Panc1 (cell line): ENCODE measurements at places on chromosomes 16 and 17.

GRCh38 chr16:61263400-61263799 lies 772.8 kb downstream of the CDH8 start:
- no peak for DNase-seq

DNA sequence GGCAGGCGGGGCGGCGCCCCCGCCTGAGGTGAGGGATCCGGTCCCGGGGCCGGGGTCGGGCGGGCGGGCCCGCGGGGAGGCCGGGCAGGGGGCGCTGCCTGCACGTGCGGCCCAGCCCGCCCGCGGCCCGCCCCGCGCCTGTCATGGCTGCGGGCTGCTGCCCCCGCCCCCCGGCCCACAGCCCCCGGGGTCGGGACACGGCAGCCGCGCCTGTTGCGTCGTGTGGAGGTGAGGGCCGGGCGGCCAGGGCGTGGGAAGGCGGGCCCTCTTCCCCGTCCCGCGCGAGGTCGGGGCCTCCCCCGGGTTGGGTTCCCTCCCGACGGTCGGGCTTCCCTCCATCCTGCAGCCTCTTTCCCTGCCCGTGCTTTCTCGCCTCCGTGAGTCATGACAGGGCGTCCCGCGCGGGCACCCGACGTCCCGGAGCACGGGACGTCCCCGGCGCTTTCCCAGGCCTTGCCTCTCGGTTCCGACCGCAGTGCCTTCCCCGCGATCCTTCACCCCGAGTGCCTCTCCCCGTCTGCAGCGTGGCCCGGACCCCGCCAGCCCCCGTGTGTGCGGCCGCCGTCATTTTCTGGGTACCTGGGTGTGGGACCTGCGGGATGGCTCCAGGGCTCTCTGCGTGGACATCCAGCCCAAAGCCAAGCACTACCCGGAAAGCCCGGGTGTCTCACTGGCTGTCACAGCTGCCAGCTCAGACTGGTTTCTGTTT lies 76.7 kb downstream of the CHD9 start:
- no peak for DNase-seq

DNA sequence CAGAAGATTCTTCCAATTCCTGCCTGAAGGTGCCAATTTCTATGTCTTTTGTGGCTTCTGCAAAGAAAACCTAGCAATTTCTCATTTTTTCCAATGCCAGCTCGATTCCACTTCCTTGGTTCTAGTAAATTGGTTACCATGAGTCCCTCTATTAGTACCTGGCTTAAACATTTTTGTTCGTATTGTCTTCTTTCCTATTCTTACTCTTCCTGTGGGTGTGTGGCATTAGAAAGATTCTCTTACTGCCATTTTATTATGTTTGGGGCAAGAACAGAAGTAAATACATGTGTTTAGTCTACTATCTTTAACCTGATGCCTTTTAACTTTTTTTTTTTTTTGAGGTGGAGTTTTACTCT lies 20.3 kb upstream of the MAPK3 start:
- no peak for DNase-seq

DNA sequence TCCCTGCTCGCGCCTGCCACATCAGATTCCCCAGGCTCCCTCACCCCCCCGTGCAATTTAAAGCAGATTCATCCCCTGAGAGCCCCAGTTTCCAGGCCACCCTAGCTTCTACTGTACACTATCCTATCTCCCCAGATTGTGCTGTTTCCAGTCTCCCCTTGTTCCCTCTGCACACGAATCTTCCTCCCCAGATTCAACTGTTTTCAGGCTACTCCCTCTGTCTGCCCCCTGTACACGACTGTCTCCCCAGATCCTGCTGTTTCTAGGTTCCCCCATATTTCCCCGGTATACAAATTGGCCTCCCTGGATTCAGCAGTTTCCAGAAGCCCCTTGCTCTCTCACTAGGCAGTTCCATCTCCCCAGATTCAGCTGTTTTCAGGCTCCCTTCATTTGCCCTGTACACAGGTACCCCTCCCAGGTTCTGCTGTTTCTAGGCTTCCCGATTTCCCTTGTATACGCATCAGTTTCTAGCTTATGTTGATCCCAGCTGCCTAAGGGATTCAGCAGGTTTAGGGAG lies 22.9 kb downstream of the COPZ2 start:
- DNase-seq, result no peak

GRCh38 chr16:2497116-2497630 lies 16.6 kb upstream of the ATP6V0C start:
- DNase-seq, result no peak

- DNase-seq, result no peak
These were observed 610.7 kb downstream of the TMEM114 start for GRCh38 chr16:7979448-7980132.

DNA sequence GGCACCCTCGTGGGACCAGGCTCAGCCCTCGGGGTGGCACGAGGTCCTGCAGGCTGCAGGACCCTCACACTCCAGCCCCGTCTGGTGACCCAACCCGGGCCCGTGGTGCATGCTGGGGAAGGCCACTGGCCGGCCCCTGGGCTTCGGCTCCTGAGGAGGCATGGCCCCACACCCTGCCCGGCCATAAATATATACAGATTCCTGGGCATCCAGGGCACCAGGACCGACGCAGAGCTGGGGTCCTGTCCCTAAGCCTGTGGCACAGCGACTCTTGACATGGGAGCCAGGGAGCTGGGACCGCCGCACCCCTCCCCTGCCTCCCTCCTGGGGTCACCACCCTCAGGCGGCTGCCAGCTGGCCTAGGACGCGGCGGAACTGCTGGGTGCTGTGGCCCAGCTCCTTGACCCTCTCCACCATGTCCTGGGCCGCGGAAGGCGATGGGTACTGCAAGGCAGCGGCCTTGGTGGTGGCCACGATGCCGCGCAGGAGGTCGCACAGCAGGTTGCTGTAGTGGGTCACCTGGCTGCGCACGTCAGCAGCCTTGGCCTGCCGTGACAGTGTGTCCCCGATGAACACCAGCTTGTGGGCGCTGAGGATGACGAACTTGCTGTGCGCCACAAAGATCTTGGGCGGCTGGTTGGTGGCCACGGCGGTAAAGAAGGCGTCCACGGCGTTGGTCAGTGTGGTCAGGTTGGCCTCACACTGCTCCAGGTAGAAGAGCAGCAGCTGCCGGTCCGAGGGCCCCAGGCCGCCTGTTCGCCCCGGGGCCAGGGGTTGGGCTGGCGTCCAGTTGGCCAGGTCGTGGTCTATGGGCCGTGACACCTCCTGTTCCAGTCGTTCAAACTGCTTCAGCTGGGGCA lies 10.6 kb downstream of the CTRB1 start:
- DNase-seq, result no peak

DNA sequence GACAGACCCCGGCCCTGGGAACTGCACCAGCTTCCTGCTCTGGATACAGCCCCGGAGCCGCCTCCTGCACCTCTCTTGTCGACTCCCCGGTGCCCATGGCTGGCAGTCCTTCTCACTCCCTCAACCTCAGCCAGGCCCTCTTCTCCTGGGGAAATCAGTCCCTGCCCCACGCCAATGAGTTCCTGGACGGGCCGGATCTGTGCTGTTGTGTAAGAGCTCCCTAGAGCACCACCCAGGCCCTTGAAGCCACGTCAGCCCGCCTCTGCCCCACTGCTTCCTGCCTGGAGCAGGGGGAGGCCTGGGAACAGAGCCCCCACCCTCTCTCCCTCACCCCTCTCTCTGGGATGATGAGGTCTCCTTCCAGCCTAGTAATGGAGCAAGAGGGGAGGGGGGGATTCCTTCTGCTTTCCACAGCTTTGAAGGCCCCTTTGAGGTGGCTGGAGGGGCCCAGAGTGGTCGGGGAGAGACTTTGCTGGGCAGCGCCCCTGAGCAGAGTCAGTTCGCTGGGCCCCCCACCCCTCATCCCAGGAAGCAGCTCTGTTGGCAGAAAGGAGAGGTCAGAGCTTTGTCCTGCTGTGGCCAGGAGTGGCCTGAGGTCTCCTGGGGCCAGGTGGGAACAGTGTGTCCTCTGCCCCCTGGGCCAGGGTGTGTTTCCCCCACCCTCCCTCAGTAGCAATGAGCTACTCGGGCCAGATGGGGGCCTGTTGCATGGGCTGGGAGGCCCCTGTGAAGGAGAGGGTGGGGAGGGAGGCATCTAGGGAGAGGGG lies 3.8 kb downstream of the PRR29 start:
- DNase-seq, result no peak

- no peak for DNase-seq
These were observed 57.7 kb downstream of the GTF3C1 start for GRCh38 chr16:27491894-27492587.

GRCh38 chr17:56976941-56977608 lies 856 bp upstream of the SCPEP1 start:
- DNase-seq, result no peak

- DNase-seq, result no peak
These were observed 681 bp downstream of the USP43 start for GRCh38 chr17:9645851-9646545.

DNA sequence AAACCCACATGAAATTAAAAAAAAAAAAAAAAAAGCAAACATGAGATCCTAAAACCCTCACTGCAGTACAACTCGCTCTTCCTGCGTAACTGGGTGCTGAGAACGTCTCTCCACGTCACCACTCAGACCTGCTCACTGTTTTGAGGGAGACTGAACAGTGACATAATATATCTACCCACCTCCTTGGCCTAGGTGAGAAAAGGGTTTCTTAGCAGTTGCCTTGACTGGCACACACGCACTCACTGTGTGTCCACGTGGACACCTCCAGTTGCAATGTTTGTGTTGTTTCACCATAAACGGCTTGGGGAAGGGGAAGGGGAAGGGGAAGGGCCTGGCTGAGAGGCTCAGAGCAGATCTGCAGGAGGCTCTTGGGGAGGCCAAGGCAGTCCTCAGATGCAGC lies 32.0 kb downstream of the FANCA start:
- DNase-seq, result no peak

DNA sequence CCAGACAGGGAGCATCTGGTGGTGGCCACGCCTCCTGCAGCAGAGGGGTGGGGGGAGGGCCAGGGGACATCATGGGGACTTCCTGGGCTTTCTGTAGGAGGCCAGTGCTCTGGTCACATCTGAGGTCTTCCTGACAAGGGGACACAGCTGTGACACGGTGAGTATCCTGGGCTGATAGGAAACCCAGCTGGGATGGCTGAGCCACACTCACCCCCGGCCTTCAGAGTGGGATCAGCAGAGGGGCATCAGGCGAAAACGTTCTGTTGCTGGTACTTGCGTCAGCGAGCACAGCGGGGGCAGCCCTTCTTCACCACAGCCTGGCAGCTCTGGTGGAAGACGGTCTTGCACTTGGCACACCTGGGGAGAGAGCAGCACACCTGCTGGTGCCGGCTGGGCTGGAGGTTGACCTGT lies 122.9 kb upstream of the SMURF2 start:
- no peak for DNase-seq

GRCh38 chr17:62625184-62625869 lies 2.1 kb upstream of the MRC2 start:
- DNase-seq, result no peak

- no peak for DNase-seq
These were observed 3.8 kb downstream of the ARHGDIA start for GRCh38 chr17:81867170-81867990.

DNA sequence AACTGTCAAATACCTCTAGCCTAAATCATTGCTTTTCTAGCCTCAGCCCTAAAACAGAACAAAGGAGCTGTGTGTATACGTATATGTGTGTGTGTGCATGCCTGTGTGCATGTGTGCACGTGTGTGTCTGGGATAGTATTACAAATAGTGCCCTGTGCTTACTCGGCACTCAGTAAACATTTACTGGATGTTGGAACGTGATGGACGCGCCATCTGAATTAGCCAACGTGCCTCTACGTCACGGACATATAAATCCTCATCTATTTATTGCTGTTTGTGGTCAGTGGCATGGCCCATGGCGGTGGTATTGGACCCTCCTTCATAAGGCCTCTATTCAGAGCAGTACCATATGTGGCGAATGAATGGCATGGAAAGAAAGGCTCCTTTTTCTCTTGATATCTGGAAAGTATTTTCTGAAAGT lies 37.5 kb downstream of the WWP2 start:
- DNase-seq, result no peak

DNA sequence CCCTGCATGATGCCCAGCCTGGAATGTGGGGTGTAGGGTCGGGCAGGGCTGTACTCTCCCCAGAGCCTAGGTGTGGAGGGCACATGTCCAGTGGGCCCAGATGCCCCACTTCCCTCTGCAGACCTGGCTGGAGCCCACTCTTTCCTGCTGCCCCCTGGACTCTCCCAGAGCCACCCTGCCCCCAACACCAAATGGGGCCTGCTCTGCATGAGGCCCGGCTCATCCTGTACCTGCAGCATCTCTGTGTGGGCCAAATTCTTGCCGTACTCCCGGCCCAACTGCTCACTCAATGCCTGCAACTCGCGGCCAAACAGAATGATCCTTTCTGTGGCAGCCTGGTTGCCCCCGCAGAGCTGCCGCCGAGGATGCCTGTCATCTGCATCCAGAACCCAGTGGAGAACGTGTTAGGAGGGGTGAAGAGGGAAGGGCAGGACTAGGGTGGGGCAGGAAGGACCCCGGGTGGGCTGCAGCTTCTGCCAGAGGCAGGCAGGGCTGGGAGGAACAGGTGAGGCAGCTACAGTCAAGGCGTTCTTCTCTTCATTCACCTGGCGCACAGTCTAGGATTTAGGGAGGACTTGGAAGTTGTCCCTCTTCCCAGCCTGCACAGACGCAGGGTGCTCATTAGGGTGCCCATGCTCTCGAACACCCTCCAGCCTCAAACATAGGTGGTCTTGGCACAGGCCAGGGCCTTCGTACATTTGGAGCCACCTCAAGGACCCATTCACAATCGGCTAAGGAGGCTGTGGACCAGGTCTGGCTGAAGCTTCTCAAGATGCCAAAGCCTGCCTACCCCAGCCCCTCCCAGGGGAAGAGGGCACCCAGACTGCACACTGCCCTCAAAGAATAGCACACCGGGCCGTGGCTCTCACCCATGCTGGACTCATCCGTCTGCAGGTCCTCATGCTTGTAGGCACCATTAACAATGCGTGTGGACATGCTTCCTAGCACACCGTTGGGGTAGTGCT lies 8.7 kb upstream of the GFOD2 start:
- no peak for DNase-seq

GRCh38 chr16:87855852-87856715 lies 13.2 kb downstream of the SLC7A5 start:
- DNase-seq, result no peak

- DNase-seq, result no peak
These were observed 1107.3 kb upstream of the EEF2KMT start for GRCh38 chr16:6204945-6205344.

GRCh38 chr16:74837056-74837455 lies 62.4 kb upstream of the FA2H start:
- no peak for DNase-seq

GRCh38 chr17:49132699-49133364 lies at the start of gene B4GALNT2:
Gene B4GALNT2, plus strand, starts transcription at chr17:49132769. Its CDS starts 24 bp downstream, at chr17:49132793.
- no peak for DNase-seq

DNA sequence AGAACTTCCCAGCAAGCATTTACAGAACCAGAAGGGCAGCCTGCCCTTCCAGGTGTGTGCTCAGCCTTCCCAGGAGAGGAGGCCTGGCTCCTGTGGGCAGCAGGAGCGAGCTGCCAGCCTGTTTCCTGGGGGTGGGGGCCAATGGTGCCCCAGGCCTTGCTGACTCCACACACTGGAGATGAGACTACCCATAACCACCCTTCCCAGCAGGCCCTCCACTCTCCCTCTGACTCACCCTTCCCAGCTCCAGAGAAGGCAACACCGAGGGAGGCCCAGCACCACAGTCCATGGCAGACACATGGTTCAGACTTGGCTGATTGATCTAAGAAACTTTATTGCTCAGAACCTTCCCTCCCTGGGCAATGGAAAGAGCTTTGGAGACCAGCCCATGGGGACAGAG lies 1.8 kb upstream of the PRSS53 start:
- no peak for DNase-seq
